BE2C (cell line): ENCODE measurements at places on chromosomes 6 and 20.
A peak's percentile ranks its signal among the peaks of the same experiment; 100 is the strongest.

- peak; percentile 18 for DNase-seq
Measured at GRCh38 chr6:126388104-126388598, 48.2 kb downstream of the CENPW start.

GRCh38 chr20:44781791-44782190 is 28.6 kb downstream of the RIMS4 start:
- DNase-seq: no peak

DNA sequence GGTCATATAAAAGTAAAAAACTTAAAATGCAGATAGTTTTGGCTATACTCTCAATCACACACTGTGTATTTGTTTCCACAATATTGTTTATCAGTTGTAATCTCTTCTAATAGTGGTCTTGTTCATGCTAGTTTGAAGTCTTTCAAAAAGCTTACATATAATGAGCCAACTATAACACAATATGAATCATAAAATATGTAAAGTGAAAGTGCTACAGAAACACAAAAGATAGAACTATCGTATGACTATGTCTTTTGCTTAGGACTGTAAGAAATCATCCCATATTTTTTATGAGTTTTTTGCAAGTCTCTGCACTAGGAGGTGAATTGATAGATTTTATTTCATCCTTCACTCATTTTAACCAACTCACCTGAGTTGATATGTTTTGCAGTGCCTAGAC is 136.0 kb downstream of the MMUT start:
- DNase-seq: no peak

- DNase-seq: no peak
Measured at GRCh38 chr20:56572172-56572571, 39.1 kb downstream of the FAM209B start.

GRCh38 chr6:1099264-1099663 is 212.6 kb upstream of the FOXQ1 start:
- no peak for DNase-seq

DNA sequence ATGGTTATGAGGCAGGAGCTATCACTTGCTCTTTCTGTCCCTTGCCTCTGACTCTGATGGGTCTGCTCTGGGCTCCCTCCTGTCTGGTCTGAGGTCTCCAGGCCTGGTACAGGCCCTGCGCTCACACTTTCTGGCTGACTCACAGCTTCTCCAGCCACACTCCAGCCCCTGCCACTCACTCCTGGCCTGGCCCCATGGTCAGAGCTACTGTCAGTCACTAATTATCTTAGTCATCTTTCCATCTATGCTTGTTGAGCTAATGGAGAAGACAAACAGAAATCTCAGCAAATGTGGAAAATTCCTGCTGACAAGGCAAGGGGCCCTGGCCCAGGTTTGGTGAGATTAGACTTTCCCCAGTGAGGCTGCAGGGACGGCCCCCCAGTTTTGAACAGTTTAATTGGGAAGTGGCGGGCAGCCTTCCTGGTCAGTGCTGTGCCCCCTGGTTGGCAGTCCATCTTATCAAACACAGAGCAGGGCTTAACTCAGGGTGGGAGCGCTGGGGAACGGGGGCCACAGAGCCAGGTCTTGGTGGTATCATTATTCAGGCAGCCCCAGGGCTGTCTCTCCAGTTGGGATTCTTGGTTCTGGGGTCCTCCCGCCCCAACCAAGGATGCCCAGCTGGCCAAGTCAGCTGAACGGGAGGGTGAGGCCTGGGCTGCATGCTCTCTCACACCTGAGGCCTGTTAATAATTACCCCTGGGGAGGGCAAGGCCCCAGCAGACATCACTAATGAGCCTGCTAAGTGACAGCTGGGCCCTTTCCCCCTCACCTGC is 63.4 kb downstream of the VEGFA start:
- peak; percentile 83 for DNase-seq

- DNase-seq: no peak
Measured at GRCh38 chr20:45991616-45992015, 17.1 kb upstream of the MMP9 start.

GRCh38 chr20:52937591-52938100 is 34.5 kb upstream of the TSHZ2 start:
- DNase-seq: peak; percentile 39

- DNase-seq: no peak
Measured at GRCh38 chr6:100538086-100538485, 73.4 kb upstream of the SIM1 start.

GRCh38 chr6:41591859-41592502 is 45.8 kb downstream of the FOXP4 start:
- DNase-seq: peak; percentile 66

- DNase-seq: no peak
Measured at GRCh38 chr6:64459411-64459944, 823.9 kb downstream of the PHF3 start.

GRCh38 chr20:46803123-46804020 is 91.3 kb upstream of the EYA2 start:
- DNase-seq: no peak

- DNase-seq: no peak
Measured at GRCh38 chr6:10201606-10202510, 213.0 kb downstream of the TFAP2A start.

GRCh38 chr6:64220801-64221200 is 585.2 kb downstream of the PHF3 start:
- no peak for DNase-seq

DNA sequence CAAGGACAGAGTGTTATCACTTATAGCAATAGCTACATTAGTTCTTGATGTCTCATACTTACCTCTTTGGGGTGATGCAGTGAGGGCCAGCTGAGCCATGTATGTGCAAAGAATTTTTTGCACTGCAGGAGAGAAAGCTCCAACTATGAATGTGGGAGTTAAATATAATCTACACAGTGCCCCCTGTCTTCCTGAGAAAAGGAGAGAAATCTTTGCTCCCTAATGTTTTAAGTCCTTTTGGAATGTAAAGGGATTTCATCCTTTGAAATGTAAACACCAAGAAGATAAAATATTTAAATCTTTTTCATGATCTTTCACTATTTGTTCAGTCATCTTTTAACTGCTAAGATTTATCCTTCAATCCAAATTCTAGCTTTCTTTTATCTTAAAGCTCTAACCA is 822.1 kb downstream of the TENT5A start:
- DNase-seq: no peak

GRCh38 chr6:17450832-17451231 is 57.4 kb downstream of the CAP2 start:
- DNase-seq: no peak

DNA sequence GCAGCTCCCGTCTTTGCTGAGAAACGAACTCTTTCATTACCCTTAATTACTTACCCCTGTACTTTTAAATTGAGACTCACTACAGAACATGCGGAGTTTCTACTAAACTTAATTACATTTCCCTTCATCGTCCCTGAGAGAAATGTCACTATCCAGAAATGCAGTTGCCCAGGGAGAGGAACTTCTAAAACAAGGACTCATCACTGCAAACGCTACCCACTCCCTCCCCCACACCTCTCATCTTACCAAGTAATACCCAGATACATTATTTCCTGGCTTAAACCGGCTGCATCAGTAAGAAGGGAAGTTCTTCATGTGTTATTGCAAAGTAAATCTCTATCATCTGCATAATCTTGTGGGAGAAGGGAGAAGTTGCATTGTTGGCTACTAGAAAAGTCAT is 138.3 kb downstream of the IPCEF1 start:
- DNase-seq: no peak

DNA sequence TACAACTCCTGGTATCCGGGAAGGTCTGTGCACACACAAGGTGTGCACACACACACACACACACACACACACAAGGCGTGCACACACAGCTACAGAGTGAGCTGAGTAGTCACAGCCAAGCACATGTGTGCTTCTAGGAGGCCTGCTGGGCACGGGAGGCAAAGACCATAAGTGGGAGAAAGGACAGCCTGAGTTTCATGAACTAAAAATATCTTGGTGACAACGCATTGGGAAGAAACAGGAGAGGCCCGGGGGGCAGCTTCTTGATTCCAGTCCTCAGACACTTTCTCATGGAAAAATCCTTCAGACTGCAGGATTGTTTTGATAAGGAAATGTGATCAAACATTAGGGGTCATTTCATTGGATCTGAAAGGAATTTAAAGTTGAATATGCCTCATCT is 2.6 kb downstream of the TRAF3IP2 start:
- DNase-seq: no peak

GRCh38 chr20:23971310-23971709 is 17.3 kb downstream of the GGTLC1 start:
- no peak for DNase-seq

DNA sequence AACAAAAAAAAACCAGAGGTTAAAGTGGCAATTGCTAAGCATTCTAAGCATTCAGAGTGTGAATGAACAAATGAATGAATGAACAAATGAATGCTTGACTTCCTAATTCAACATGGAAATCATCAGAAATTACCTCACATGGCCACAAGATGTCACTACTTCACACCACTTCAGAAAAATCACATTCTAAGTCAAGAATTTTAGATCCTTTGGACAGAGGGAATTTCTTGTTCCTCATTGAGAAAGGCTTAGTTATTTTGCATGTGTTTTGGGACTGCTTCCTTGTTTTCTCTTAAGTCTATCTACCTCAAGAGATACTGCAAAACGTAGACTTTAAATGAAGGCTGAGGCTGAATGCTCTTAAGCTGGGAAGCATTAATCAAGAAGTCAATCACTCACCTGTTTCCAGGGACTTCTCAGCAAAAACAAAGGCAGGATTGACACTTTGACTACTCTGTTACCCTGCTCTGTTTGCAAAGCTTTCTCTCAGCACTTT is 120.2 kb downstream of the MBOAT1 start:
- DNase-seq: no peak

GRCh38 chr20:49675368-49676151 is 38.1 kb downstream of the B4GALT5 start:
- DNase-seq: no peak

GRCh38 chr6:15425947-15426346 is 180.1 kb downstream of the JARID2 start:
- DNase-seq: no peak

- DNase-seq: peak; percentile 51
Measured at GRCh38 chr20:35344354-35344837, 52.2 kb upstream of the FAM83C start.

DNA sequence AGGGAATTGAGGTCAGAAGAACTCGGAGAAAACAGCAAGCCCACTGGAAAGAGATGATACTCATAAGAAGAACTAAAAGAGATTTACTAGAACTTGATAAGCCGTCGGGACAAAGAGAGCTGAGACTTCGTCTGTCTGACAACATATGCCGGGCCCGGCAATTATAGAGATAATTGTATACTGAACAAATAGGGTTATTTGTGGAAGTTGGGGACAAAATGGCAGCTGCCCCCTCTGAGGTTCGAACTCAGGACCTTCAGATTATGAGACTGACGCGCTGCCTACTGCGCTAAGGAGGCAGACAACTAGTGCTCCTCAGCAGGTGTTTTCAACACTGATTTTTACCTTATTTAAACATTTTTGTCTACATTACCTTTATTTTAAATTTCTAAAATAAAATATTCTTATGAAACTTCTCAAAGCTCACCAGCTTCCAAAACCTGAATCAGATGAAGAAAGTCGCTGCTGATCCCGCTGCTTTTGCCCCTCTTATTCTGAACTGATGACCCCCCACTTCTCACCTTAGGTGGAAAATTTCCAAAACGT is 29.3 kb upstream of the TRIM27 start:
- peak; percentile 68 for DNase-seq

DNA sequence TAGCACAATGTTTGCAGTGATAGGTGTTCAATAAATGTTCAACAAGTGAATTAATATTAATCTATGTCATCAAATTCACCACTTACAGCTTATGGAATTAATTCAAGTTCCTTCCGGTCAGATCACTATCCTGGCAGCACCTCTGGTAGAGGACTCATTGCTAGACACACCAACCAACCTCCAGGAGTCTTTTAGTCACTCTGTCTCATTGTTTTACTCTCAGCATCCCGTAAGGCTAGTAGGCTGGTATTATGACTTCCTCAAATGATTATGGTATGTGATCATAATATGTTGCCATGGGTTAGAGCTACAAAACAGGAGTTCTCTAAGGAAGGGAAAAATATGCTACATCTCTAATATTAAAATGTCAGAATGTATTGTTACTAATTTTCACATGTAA is 21.7 kb upstream of the MMS22L start:
- DNase-seq: no peak

DNA sequence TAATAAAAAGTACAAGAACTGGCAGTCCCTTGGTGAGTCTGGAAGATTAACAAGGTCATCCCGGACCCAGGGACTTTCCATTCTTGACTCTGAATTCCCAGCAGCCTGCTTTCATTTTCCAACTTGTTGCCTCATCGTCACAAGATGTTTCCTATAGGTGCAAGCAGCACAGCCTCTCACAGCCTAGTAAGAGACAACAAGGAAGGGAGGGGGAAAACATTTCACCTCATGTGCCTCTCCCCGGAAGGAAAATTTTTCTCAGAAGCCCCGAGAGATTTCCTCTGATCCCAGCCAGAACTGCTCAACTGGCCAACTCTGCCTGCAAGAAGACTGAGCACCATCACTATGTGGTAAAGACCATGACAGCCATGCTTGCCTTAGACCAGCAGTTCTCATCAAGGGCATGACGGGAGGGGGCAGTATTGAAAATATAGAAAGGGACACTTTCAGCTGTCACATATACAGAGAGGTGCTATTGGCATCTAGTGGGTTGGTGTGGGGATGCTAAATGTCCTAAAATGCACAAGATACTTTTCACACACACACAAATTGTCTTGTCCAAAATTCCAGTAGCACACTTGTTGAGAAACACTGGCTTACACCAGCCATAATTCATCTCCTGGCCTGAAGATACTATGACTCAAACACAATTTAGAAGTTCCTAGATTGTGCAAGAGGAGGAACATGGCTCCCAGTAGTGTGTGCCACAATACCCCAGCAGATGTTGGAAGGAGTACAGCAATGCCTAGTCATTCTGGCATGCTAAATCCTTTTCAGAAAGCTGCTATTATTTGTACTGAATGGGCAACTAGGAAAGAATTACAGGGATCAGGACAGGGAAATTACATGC is 10.8 kb upstream of the WTAP start:
- DNase-seq: no peak

DNA sequence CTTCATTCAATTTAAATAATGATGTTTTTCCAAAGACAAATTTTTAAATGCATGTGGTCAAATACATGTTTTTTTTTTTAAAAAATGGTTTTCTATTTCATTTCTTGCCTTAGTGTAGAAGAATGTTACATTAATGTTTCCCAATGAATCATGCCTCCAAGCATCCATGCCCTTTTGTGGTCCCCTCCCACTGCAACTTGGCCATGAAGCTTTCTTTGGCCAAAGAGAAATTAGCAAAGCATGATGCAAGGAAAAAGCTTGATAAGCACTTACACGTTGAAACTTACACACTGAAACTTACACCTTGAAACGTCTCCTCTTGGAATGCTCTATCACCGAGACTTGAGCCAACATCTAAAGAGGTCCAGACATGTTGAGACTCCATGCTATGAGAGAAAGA is 93.0 kb upstream of the ELOVL5 start:
- DNase-seq: no peak

DNA sequence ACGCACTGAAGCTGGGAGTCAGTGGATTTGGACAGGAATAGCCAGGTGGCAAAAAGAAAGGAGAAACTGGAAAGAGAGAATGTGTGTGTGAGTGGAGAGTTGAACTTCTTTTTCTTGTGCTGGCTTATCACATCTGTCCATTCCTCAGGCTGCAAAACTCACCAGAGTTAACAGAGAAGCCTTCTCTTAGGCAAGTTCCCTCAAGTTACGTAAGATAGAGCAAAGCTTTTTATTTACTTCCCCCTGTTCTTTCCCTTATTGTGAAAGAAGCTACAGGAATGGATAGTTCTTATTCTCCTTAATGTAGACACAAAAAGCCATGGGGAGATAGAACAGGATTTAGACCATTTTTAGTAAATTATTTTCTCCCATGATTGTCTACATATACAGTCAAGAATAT is 188.6 kb downstream of the BMP2 start:
- DNase-seq: no peak

GRCh38 chr6:38400764-38401163 is 239.0 kb downstream of the BTBD9 start:
- DNase-seq: no peak
